ENCODE measurements at places on chromosomes 2 and 18.
A peak's percentile ranks its signal among the peaks of the same experiment; 100 is the strongest.

DNA sequence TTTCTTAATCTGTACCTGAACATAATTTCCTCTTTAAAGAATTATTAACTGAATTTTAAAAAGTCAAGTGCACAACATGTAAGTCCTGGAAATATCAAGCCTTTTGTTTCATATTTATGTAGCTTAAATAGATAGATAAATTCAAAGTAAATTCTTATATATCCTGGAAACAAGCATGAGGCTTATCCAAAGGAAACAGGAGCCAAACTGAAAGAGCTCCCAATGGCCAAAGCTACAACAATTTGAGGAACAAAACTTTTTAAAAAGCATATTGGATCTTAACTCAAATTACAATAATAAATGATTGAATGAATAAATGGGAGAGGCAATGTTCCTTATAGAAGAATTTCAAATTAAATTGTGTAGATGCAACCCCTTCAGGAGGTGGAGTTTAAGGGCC, 679.1 kb downstream of the METTL4 start:
- no peak for DNase-seq

GRCh38 chr2:30417253-30417652, 29.8 kb upstream of the LCLAT1 start:
- DNase-seq = peak; percentile 47

- no peak for DNase-seq
Observed at GRCh38 chr2:205627085-205627484, 55.2 kb upstream of the NRP2 start.

DNA sequence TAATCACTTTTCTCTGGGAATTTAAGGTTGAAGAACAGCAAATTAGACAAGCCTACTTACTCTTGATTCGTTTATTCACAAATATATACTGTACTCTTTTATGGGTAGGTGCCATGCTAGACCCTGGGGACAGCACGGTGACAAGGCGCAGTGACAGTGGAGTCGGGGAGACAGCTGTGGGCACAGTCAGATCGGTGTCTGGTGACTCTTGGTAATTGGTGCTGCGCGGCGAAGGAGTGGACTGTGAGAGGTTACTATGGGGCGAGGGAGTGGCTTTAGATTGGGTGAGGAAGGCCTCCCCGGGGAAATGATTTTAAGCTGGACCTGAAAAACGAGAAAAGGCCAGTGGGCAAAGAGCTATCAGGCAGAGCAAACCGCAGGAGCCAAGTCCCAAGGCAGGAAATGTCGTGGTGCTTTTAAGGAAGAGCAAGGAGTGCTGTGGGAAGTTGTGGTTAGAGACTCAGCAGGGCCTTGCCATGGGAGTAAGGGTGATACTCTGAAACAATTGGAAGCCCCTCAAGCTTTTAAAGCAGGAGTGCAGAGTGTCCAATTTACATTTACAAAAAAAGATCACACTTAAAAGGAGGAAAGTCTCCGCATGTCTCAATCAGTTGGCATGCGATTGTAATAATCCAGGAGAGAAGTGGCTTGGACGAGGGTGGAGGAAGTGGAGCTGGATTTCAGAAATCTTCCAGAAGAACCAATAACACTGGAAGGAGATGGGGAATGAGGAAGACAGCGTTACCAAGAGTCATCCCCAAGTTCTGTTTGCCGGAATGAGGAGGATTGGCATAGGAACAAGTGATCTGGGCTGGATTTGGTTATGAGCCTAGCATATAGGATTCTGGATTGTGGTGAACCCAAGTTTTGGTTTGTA, 36.1 kb upstream of the TXNDC2 start:
- peak; percentile 90 for DNase-seq

- no peak for DNase-seq
Observed at GRCh38 chr18:70491734-70492348, 203.0 kb downstream of the SOCS6 start.

DNA sequence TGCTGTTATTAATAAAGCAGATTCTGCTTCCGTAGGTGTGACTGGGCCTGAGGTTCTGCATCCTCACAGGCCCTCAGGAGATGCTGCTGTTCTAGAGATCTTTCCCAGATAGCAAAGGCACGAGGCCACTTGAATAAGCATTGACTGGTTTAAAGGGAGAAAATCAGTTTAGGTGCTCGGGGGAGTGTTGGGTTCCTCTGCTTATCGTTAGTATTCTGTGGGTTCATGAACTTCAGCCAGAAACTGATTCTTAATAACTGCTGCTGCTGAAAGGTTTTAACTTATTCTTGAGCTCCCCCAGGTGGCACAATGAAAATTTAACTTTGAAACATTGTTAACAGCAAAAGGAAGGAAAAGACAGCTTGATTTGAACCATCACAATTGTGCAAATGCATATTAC, 56.9 kb downstream of the ITGA6 start:
- no peak for DNase-seq

GRCh38 chr2:183614799-183615435, 490.7 kb downstream of the NUP35 start:
- DNase-seq = peak; percentile 58

DNA sequence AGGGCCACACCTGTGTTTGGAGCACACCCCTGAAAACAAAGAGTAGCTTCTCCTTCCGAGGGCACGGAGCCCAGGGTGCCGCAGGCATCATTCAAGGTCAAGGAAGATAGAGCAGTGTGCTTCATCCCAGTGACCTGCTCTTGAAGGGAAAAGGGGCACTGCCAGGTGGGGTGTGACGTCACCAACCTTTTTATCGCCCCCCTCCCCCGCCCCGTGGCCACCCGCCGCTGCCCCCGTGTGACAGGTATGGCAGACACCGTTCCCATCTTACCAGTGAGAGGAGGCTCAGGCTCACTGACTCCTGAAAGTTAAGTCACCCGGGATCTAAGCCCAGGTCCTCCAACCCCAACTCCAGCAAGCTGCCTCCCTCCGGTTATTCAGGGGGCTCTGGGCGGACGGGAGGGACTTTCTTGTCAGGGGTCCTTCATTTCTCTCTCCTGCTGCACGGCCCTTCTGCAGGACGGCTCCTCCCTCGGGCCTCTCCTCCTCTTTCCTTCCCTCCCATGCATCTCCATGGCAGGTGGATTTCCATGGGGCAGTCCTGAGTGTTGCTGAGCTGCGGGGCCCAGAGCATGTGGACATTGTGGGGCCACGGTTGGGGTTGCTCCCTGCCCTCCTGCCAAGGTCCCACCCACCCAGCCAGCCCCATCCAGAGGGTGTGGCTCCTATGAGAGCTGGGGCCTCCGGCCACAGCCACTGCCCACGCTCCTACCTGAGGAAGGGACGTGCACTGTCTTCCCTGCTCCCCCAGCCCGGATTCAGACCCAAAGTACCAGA, 114.1 kb upstream of the HDAC4 start:
- DNase-seq = peak; percentile 28

Measured in psoas muscle (tissue), 8 donors.